ENCODE measurements at places on chromosomes 2 and 18.
A peak's percentile ranks its signal among the peaks of the same experiment; 100 is the strongest.

- no peak for DNase-seq
These were observed 41.2 kb downstream of the MBP start for GRCh38 chr18:77091366-77091765.

DNA sequence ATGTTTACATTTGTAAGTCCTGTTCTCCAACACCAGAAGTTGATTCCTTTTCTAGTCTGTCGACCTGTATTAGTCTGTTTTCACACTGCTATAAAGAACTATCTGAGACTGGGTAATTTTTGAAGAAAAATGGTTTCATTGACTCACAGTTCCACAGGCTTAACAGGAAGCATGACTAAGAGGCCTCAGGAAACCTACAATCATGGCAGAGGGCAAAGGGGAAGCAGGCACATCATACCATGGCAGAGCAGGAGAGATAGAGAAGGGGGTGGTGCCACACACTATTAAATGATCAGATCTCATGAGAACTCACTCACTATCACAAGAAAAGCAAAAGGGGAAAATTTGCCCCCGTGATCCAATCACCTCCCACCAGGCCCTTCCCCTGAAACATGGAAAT, 112.8 kb upstream of the MAP3K20 start:
- no peak for DNase-seq

- DNase-seq = peak; percentile 14
These were observed 203.3 kb downstream of the TCF4 start for GRCh38 chr18:55384551-55385275.

- DNase-seq = no peak
These were observed 176.7 kb upstream of the ST6GAL2 start for GRCh38 chr2:107062599-107063220.

DNA sequence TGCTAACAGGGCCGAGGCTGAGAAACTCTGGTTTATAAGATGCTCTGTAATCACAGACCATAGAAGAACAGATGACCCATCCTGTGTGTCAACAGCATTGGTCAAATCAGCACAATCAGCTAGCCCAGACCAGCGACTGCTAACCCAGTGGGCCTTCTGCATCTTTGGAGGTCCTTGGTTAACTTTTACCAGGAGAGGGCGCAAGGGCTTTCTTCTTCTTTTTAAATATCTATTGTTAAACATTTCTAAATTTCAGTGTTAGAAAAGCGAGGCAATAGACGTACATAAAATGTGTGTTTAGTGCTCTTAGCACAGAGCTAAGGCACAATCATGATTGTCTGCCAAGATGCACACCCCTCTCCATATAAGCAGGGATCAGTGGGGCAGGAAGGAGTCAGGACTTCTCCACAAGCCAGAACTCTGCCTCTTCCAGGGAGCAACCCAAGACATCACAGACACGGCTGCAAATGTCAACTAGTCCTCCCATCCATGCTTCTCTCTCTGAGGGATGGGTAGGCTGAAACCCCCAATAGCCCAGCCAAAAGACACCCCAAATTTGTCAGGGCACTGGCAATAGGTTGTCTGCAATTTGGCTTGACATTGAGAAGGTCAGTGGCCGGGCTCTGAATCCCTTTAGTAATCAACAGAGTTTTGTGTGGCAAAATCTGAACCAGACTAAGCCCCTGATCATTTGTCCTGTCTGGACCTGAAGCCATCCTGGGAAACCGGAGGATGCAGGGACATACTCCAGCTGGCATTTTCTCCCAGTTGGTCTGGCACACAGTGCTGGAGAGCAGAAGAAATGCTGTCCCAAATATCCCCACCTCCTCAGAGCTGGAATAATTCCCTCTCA, 188.2 kb downstream of the BCL2 start:
- DNase-seq = no peak

GRCh38 chr2:164114937-164115336, 379.1 kb upstream of the FIGN start:
- no peak for DNase-seq

- DNase-seq = no peak
These were observed 15.1 kb downstream of the SH2D6 start for GRCh38 chr2:85433511-85434089.

DNA sequence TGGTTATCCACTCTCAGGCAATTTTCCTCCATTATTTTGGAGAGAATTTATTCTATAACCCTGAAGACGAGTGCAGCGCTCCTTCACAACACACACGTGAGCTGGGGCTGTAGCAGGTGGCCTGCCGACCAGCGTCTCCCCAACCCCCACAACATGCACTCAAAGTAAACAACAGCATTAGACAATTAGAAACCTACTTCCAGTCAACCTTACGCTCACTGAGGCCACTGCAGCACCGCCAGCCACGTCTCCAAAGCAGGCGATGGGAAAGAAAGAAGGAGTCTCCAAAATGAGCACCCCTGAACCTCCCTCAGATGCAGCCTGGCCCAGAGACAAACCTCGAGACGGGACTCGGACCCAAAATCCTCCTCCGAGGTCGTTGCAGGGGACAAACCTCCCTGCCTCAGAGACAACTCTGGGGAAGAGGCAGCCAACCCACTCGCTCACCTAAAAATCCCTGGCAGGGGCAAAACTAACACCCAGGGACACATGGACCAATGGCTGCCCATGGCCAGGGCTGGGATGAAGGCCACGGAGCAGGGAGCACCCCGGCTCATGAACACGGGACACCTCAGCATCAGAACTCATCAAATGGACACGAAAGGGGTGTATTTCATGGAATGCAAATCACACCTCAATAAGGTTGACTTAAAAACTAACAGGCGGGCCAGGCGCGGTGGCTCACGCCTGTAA, 2.6 kb downstream of the SLC66A2 start:
- DNase-seq = no peak

GRCh38 chr2:164754157-164755093, 87.2 kb downstream of the COBLL1 start:
- no peak for DNase-seq

Measured in NCI-H187 (cell line).